ENCODE measurements at places on chromosomes 6 and 20.
A peak's percentile ranks its signal among the peaks of the same experiment; 100 is the strongest.

DNA sequence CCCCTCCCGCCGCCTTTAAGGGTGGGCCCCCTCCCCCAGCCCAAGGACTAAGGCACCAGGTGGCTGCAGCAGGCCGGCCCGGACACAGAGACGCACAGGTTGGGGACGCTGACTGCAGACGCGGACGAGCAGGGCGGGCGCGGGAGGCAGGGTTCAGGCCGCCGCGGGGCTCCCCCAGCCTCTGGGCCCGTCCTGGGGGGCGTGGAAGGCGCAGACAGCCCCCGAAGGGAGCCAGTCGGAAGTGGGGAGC lies 9.3 kb downstream of the DUSP15 start:
- no peak for DNase-seq

- DNase-seq, result no peak
Observed at GRCh38 chr6:8194490-8194889, 92.1 kb upstream of the EEF1E1 start.

DNA sequence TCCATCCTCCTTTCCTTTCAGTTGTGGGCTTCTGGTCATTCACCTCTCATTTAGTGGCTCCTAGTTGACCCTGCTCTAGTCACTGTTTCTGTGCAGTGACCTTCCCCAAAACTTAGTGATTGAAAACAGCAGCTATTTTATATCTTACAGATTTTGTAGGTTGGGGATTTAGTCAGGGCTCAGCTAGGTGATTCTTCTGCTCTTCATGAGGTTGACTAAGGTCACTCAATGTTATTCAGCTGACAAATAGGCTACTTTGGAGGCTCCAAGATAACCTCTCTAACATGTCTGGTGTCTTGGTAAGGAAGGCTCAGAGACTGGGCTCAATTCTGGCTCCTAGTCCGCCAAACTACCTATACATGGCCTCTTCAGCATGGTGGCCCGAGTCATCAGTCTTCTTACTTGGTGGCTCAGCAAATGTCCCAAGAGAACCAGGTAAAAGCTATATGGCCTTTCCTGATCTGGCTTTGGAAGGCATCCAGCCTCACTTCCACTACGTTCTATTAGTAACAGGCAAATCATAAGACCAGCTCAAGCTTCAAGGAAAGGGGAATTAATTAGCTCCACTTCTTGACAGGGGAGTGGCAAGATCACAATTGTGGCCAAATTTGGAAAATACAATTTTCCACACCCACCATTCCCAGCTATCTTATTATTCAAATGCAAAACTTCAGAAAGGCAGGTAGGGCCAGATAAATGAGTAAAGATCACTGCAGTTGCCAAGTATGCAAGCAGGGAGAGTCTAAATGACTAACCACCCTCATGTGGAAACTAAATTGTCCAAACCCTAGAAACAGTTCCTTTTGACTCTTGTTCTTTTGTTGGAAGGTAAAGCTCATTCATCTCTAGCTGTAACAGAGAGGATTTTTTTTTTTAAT lies 50.5 kb upstream of the LTV1 start:
- no peak for DNase-seq

GRCh38 chr20:47725248-47725973 lies 59.9 kb downstream of the SULF2 start:
- DNase-seq, result peak; percentile 57

- no peak for DNase-seq
Observed at GRCh38 chr20:43909720-43910119, 4.9 kb upstream of the TOX2 start.

DNA sequence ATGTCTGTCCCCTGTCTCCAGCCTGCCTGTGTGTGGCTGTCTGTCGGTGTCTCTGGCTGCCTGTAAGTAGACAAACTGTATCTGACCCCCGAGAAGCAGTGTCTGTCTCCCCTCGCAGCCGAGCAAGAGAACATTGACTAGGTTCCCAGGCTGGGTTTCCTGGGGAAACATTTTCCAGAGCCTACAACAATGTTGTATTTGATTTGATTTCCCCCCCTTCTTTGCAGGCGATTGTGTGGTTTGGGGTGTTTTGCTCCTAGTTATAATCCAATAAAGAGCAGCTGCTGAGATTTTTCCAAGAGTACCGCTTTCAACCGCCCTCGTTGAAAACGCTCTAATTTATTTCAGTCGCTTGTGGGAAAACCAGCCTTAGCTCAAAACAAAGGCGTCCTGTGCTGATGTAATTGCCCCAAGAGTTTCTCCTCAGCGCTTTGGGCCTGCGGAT lies 92.6 kb downstream of the CDC5L start:
- DNase-seq, result no peak

- no peak for DNase-seq
Observed at GRCh38 chr6:108927927-108928326, 79.7 kb downstream of the ARMC2 start.

DNA sequence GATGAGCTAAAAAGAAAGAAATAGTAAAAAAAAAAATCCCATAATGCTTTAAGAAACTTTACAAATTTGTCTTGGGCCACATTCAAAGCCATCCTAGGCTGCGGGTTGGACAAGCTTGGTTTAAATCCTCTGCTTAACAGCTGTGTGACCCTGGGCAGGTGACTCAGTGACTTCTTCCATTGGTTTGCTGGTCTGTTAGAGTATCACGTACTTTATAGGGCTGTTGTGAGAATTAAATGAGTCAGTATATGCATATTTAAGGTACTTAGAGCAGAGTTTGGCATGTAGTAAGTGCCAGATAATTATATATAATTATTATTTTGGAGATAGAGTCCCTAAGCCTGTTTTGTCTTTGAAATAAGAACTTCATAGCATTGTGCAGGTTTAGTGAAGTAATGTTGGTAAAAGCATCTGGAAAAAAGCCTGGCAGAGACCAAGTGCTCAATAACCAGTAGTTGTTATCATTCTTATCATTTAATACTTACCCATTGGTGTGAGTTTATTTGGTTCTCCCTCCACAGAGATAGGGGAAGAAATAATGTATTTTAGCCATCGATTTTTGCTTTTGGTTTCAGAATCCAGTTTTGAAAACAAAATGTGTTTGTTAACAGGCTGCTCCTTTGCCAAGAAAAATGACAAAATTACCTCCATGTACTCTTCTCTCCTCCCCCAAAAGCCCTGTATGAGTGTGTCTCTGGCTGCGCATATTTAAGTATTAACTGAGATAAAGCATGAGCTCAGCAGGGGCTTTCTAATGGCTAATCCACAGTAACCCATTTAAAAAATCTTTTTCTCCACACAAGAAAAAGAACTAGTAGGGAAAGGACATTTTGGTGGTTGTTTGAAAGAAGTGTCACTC lies 67.2 kb downstream of the FOXO3 start:
- DNase-seq, result no peak

- DNase-seq, result no peak
Observed at GRCh38 chr6:141618180-141618581, 514.5 kb upstream of the GJE1 start.

- DNase-seq, result no peak
Observed at GRCh38 chr6:3517350-3517749, 60.5 kb upstream of the SLC22A23 start.

GRCh38 chr6:83411731-83412130 lies 19.1 kb downstream of the ME1 start:
- no peak for DNase-seq

- no peak for DNase-seq
Observed at GRCh38 chr6:100346828-100347227, 117.9 kb downstream of the SIM1 start.

GRCh38 chr20:59360934-59361333 lies 60.5 kb downstream of the EDN3 start:
- DNase-seq, result no peak

GRCh38 chr20:45456632-45457031 lies 12.9 kb upstream of the WFDC2 start:
- no peak for DNase-seq

DNA sequence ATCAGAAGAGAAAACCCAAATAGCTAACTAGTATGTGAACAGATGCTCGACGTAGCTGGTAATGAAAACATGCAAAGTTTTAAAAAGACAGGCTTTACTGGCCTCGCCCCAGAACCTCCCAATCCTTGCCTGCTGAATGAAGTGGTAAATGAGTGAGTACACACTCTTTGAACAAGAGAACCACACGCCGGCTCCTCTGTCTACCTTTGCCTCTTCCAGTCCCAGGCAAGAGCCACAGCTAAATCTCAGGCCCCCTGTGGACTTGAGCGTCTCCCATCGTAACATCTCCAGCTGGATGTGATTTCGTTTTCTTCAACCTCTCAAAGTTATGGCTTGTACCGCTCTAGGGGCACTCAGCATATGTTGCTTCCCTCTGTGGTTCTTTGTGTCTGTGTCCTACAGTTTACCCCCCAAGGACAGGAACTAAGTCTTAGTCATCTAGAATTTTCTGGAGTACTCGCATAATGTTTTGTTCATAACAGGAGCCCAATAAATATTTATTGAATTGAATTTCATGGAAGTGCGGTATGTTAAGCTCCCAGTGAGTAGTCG lies 153.2 kb upstream of the TAB2 start:
- no peak for DNase-seq

GRCh38 chr6:113776998-113777397 lies 80.1 kb upstream of the MARCKS start:
- no peak for DNase-seq

DNA sequence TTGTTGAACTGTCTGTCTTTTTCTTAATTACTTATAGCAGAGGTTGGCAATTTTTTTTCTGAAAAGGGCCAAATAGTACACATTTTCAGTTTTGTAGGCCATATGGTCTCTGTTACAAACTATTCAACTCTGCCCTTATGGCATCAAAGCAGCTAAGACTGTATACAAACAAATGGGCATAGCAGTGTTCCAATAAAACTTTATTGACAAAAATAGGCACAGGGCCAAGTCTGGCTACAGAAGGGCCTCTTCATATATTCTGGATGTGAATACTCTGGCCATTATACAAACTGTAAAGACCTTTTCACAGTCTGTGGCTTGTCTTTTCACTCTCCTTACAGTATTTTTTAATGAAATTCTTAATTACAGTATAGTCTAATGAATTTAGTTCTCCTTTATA lies 132.1 kb downstream of the PREX1 start:
- no peak for DNase-seq

DNA sequence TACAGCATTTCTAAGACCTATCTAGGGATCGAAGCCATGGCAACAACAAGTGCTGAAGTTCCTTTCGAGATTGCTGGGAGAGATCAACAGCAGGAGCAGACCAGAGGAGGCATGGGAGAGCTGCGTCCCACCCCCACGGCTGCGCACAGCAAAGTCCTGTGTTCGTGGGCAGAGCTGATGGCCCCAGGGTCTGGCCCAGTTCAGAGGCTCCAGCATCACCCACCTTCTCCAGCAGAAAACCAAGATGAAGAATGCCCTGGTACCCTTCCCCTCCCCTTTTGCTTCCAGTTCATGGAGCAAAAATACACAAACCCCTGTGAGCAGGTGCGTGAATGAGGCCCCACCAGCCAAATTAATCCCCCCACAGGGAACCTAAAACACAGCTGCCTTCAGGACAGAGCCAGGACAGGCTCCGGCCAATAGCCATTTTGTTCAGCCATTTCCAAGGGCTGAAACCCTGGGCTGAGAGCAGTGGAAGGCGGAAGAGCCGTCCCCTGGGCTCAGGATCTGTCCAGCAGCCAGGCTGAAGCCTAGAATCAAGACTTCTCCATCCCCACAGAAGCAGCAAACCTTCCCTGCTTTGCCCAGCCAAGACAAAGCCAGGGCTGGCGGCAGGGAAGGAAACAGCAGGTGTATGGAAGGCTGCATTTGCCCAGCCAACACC lies 102.8 kb downstream of the PREX1 start:
- DNase-seq, result no peak

GRCh38 chr6:19465256-19465655 lies 371.9 kb upstream of the ID4 start:
- no peak for DNase-seq
